ENCODE measurements at places on chromosomes 5 and 9.
A peak's percentile ranks its signal among the peaks of the same experiment; 100 is the strongest.

GRCh38 chr5:1155191-1156032 lies 43.5 kb upstream of the SLC12A7 start:
- no peak for DNase-seq

DNA sequence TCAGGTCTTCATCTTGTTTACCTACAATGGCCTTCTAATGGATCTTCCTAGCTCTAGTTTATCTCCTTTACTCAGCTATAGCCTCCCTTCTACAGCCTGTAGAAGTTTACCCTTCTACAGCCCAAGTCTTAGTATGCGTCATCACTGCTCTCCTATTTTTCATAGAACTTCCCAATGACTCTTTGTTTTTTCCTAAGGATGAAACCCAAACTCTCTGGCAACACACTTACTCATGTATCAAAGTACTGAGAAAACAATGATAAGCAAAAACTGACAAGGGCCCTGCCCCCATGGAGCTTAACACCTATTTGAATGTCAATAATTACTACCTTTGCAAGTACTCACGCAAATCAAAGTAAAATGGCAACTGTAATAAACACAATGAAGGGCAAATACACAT lies 33.7 kb downstream of the LEAP2 start:
- DNase-seq = no peak

- DNase-seq = no peak
Measured at GRCh38 chr5:71778678-71779276, 59.7 kb downstream of the CARTPT start.

- DNase-seq = no peak
Measured at GRCh38 chr5:1226839-1227581, 1.8 kb downstream of the SLC6A18 start.

GRCh38 chr5:180090098-180090768 lies 18.7 kb upstream of the RNF130 start:
- peak; percentile 50 for DNase-seq

DNA sequence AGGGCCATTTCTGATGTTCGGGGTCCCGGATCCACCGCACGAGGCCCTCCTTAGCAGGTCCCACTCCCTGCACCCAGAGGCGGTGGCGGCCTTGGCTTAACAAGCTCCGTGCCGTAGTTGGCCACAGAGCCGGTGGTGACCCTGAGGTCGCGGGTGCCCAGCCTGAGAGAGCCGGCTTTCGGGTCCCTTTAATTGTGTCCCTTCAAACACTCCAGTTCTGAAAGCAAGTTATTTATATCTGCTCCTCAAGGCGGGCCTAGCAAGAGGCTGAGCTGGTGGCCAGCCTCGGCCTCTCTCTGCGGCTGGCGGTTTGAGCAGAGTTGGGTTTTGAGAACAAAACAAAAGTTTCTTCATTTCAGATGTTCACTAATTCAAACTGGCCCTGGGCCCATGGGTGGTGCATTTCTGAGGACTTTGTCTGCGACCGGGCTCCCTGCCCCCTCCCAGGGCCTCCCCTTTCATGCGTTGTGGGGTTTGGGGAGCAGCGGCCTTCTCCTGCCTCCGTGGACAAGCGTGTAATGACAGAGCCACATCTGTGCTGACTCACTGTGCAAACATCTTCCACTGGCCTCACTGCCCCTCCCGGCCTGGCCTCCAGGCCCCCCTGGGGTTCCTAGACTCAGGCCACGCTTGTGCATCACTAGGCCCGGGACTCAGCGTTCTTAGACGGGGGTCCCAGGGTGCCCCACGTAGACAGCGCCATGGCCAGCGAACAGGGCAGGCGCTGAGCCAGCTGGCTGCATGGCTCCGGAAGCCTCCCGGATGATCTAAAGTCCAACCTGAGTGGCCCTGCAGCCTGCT lies 49.4 kb upstream of the COL5A1 start:
- no peak for DNase-seq

DNA sequence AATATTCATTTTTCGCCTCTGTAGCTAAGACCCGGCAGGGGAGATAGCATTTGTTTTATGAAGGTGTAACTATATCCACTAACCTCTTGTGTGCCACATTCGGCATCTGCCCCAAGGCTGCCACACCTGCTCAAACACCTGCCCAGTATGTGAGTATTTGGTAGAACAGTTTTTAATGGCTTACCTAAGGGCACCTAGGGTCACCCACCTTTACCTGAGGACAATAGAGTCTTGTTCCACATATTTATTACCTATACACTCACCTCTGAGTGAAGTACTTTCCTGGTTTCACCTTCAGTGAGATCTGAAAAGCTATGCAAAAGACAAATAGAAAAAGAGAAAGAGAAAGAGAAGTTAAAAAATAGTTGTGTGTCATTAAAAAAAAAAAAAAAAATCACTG lies 68.0 kb upstream of the PIP5K1B start:
- DNase-seq = no peak

GRCh38 chr9:102461156-102461819 lies 533.8 kb upstream of the CYLC2 start:
- DNase-seq = no peak

GRCh38 chr9:125323615-125324014 lies 62.0 kb downstream of the GAPVD1 start:
- DNase-seq = no peak

- peak; percentile 23 for DNase-seq
Measured at GRCh38 chr5:160438316-160439204, 16.9 kb downstream of the PTTG1 start.

DNA sequence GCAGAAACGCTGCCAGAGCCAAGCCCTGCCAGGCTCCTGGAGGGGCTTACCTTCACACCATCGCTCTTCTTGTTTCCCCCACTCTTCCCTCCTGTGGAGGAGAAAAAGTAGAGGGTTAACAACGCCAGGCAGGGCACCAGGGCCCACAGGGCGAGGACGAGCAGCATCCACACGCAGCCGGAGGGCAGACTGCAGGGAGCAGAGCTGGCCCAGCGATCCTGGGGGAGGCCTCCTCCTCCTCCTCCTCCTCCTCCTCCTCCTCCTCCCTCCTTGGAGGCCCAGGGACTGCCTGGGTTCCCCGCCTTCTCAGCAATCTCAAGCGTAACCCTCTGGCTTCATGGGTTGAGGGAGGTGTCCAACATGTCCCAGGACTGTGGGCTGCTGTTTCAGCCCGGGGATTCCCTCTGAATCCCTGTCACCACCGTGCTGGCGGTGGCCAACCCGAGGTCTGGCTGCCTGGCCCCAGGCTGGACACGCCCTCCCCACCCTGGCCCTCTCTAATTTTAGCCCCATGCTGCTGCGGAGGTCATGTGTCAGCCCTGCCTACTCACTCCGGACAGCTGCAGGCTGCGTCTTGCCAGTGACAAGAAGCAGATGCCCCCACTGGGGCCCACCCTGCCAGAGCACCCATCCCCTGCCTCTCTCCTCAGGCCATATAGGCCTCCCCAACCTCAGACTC lies 44.3 kb downstream of the CAMK2A start:
- DNase-seq = no peak

DNA sequence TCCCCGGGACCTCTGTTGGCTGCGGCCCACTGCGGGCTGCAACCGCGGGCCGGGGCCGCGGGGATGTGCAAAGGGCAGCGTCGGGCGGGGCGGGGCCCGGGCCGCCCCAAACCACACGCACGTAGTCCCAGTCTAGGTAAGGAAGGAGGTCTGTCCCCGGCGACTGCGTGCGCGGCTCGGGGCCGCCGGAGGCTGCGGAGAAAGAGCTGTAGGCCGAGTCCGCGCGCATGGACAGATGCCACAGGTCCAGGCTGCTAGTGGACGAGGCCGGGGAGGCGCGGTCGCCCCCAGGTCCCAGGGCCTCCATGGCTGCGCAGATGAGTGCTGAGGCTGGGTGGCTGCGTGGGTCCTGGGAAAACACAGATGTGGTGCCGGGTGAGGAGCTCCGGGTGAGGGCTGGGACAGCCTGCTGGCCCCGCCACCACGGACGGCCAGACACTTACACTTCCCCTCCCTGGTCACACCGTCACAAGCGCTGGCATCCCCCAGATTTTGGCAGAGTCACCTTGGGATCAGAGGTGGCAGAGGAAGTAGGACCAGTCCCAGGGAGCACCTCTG lies 4.5 kb downstream of the SHROOM1 start:
- DNase-seq = no peak

- DNase-seq = no peak
Measured at GRCh38 chr5:65961633-65962032, 35.3 kb downstream of the ERBIN start.

DNA sequence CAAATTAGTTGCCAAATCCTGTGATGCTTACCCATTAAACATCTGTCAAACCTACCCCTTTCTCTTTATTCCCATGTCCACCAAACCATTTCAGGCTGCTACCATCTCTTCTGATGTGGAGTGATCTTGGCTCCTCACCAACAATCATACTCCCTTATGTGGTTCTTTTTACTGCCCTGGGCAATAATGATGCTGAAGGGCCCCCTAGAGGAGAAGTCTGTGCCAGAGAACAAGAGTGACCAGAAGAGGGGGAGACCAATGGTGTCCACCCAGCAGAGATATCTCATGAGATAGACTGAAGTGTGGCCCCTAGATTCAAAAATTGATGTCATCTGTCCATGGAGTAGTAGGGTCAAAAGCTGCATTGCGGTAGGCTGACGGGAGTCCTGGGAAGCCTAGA lies 10.9 kb downstream of the LRRC70 start:
- no peak for DNase-seq

DNA sequence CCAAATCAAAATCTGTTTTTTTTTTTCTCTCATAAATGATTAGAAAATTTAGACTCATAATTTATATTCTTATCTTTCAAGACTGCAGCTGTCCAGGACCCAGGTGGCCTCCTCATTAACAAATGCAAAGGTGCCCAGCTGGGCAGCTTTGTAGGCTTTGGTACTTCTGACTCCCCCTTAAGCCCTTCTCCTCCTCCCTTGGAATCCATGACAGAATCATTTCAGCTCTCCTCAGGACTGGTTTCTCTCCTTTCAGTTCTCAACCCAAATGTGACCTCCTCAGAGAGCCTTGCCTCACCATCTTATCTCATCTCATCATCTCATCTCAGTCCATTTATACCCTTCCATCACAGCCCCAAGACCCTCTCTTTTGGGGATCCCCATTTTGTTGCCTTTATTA lies 221.7 kb downstream of the KIAA0825 start:
- no peak for DNase-seq

DNA sequence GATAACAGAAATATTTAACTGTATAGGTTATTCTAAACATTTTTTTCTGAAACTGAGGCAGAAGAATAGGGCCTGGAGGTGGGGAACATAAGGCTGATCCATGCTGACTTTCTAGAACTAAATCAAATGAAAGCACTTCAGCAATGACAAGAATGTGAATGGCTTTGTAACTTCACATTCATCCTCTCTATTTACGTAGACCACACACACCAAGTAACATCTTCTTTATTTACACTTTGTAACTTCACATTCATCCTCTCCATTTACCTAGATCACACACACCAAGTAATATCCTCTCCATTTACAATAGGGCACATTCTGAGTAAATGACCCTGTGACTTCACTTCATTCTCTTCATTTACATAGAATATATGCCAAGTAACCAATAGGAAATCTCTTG lies 251.8 kb upstream of the CDH9 start:
- DNase-seq = no peak

- no peak for DNase-seq
Measured at GRCh38 chr5:79695526-79695925, 5.9 kb downstream of the CMYA5 start.

DNA sequence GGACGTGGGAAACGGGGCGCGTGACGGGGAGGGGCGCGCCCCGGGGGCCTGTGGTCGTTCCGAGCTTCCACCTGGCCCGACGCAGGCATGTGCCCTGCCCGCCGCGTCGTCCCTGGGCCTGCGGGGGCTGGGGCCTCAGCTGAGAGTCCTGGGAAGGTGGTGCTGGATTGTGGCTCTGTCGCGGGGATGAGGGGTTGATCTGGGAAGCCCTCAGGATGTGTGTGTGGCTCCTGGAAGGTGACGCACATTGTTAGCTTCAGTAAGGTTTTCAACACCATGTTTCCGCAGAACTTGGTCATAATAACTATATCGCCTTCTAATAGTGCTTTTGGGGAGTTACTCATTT lies 589.1 kb downstream of the MTRR start:
- no peak for DNase-seq

DNA sequence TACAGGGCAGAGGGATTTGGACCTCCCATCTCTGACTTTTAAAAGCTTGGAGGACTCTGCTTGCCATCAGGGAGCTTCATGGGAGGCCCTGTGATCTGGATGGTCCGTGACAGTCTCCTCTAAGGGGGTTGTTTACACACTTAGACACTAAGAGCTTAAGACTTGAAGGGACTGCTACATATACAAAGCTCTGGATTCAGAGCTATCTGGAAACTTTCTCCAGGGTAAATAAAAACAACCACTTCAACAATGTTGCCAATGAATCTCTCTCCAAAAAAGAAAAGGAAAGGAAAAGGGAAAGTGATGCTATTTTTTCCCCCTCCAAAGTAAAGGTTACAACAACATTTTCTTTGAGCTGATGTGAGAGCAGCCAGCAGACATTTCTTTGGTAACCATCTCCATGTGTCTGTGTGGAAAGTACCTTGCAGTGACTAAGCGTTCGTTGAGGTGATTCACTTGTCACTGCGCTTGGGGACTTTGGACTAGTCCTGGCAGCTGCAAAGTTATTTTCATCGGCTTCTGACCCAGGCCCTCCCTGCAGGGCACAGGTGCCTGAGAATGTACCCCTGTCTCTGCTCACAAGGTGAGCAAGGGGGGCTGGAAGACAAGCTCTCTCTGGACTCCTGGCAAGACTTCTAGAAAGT lies 262.1 kb upstream of the KLF4 start:
- no peak for DNase-seq

- DNase-seq = no peak
Measured at GRCh38 chr9:110160123-110160522, 47.8 kb downstream of the C9orf152 start.

DNA sequence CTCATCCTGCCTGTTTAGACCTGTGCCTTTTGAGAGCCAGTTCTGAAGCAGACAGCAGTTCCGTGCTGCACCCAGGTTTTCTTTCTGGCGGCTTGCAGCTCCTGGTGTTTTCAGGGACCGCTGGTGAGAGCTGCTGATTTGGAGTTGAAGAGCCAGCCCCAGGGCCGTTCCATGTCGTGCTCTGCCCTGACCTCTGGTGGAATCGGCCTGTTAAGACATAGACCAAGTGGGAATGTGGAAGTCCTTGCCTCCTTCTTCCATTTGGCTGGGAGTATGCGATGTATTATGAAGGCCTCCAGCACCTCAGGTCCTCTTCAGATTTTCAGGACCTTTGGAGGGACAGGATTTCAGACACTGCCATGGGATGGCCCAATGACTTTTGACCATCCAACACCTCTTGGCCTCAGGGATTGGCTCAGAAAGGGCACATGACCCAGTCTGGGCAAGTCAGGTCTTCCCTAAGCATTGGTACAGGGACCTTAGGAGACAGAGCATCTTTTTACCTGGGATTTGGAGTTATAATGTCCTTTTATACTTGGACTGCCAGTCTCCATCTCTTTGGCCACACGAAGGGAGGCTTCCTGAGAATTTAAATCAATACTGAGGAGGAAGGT lies 136.1 kb upstream of the CLINT1 start:
- no peak for DNase-seq

- no peak for DNase-seq
Measured at GRCh38 chr5:119168401-119168800, 97.5 kb downstream of the DMXL1 start.

GRCh38 chr9:132857616-132858342 lies 20.3 kb downstream of the AK8 start:
- no peak for DNase-seq
